Epithelial cell of prostate (primary cell): ENCODE measurements at places on chromosomes 1 and 21.
A peak's percentile ranks its signal among the peaks of the same experiment; 100 is the strongest.

GRCh38 chr1:228748431-228748830 lies 13.2 kb downstream of the RHOU start:
- DNase-seq, result no peak

- DNase-seq, result no peak
Observed at GRCh38 chr1:55378582-55378981, 163.4 kb upstream of the USP24 start.

DNA sequence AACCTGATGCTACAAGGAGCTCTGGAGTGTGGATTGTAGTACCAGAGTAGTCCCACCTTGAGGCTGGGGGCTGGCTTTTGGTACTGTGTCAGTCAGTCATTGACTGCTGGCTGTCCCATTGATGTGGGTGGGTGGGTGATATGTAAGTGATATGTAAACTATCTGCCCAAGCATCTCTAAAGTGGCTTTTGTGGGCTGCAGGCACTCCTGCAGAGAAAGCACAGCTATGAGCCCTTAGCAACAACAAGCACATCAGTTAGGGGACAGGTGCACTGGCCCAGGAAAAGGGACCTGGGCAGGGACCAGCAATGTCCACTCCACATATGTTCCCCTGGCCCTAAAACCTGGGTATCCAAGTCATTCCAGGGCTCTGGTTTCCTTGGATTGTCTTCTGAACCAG lies 109.9 kb downstream of the TAS1R2 start:
- no peak for DNase-seq

GRCh38 chr21:31257265-31257664 lies 86.8 kb downstream of the TIAM1 start:
- DNase-seq, result no peak

GRCh38 chr1:228697207-228698016 lies 37.9 kb upstream of the RHOU start:
- DNase-seq, result no peak

DNA sequence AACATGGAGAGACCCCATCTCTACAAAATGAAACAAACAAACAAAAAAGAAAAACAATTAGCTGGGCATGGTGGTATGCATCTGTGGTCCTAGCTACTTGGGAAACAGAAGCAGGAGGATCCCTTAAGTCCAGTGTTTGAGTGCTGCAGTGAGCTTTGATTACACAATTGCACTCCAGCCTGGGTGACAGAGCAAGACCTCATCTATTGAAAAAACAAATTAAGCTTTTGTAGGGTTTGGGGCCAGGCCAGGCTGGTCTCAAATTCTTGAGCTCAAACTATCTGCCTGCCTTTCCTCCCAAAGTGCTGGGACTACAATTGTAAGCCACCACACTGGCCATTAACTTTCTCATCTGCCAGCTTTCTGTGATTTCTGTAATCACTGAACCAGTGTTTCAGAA lies 27.2 kb downstream of the NIPAL3 start:
- DNase-seq, result no peak

DNA sequence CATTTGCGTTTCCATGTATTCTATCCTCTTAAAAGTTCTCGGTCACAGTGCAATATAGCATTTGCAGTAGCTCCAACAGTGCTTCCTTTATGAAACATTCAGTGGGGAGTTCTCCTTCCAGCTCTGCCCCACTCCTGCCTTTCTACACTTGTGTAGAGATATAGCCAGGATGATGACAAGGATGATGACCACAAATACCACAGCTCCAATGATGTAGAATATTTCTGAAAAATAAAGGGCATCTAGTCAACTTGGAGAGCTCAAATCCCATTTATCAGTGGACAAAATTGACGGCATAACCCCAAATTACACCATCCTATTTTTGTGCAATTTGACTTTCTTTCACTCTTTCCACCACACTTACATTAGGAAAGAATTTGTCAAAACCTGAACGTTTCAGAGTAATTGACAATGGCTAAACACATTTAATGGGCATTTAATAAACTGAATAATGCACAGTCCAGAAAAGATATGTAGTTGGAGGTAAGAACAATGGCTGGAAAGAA lies 11.1 kb downstream of the F3 start:
- no peak for DNase-seq

DNA sequence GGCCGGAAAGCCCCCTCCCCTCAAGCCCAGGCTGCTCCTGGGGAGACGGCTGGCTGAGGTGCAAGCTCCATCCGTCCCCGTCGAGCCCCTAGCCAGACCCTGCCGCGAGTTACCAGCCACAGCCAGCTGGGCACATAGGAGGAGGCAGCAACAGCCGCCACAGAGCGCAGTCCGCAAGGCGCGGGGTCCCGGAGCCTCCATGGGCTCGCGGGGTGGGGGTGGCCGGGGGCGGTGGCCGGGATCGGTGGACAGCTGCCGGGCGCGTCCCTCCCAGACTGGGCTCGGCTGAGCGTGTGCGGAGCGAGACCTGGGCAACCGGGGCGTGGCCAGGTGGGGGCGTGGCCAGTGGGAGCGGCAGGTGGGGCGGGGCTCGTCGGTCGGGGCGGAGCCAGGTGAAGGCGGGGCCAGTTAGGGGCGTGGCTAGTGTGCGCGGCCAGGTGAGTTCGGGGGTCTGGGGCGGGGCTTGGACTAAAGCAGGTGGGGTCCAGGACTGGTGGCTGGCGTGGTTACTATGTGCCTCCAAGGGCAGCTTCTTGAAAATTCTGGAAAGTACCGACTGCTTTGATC lies at the start of gene CD164L2:
TSS of gene CD164L2 (minus strand) at position 295 of the 567 bp plus-strand sequence. CDS start at position 201, 94 bp downstream.
- no peak for DNase-seq

DNA sequence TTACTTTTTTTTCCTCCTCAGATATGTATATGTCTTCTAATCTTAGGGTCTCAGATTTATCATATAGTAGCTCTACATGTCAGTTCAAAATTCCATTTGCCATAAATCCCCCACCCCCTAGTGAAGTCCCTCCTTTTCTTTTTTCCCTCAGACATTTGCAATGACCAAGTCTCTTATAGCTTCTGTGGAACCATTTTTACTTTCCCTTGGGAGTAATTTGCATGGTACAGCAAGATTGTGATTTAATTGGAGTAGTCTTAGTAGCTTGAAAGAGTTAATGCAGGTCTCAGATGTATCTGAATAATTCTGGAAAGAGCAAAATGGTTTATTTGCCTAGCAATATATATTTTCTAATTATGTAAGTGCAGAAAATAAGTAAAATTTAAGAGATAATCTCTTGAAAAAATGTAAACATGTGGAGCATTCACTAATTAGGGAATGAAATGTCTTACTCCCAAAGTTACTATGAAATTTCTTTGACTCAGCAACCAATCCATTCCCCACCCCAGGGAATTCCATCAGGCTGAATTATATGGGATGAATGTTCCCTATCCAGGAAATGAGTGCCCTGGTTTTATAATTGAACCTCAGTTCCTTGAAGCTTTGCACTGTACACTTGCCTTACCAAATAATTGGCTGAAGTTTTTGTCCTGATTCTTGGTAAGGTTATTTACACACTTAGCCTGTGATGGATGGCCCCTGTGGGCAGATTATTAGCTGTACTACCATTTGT lies 267.0 kb downstream of the DNM3 start:
- no peak for DNase-seq

DNA sequence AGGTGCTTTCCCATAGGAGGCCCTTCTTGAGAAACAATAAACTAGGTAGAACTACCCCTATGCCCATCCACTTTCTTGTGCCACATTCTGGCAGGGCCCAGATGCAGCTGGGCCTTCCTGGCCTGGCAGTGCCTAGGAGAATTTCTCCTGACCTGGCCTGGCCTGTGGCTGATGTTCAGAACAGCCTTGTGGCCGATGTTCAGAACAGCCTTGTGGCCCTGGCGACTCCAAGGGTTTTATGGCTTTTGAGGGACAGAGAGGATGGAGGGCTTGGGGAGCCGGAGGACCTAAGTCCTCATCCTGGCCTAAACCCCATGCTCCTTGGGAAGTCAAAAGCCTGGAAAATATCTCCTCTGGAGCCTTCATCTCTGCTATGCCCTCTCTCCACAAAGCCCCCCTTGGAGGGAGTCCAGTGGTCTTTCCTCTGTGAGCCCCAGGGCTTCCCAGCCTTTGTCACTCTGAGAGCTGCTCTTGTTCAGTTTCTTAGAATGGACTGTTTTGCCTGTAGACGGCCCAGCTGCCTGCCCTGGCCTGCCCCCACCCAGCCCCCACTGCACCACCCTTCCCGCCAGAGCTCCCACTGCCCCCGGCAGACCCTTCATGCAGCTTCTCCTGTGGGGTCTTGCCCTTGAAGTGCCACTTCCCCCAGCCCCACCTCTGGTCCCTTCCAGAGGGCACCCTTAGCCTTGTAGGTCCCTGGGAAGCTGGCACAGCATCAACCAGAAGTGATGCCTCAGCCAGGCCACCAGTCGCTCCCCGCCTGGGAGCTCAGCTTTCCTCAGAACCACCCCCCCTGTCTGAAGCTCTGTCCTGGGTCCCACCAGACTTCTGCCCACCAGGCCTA lies 7.0 kb downstream of the GPR37L1 start:
- no peak for DNase-seq

DNA sequence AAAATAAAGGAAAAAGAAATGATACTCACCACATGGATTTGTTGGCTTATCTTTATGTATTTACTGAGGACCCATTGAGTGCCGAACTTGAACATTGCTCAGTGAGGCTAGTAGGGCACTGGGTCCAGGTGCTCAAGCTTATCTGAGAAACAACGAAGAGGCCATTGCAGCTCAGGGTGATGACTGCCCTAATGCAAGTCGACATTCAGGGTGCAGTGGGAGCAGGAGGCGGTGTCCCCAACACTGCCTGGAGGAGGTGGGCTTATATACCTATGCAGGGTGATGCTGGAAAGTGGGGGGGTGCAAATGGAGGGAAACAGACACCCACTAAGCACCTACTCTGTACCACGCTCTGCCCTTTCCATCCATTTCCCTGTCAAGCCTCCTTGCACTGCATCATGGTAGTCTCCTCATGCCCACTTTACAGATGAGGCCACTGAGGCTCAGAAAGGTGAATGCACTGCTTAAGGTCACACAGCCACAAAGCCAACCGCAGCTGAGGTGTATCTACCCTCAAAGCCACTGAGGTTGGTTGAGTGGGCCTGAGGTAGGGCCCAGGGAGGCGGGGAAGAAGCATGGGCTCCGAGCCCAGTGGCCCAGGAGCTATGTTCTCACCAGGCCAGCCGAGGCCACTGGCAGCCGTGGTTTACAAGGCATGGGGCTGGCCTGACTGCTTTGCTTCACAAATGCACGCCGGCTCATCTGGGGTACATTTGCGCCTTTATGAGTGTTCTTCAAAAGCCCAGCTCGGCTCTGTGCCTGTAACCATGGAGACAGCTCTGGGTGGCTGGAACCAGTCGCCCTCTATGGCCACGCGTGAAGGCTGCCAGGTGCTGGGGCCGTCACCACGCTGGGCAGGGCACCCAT lies 103.8 kb downstream of the EPHB2 start:
- no peak for DNase-seq

DNA sequence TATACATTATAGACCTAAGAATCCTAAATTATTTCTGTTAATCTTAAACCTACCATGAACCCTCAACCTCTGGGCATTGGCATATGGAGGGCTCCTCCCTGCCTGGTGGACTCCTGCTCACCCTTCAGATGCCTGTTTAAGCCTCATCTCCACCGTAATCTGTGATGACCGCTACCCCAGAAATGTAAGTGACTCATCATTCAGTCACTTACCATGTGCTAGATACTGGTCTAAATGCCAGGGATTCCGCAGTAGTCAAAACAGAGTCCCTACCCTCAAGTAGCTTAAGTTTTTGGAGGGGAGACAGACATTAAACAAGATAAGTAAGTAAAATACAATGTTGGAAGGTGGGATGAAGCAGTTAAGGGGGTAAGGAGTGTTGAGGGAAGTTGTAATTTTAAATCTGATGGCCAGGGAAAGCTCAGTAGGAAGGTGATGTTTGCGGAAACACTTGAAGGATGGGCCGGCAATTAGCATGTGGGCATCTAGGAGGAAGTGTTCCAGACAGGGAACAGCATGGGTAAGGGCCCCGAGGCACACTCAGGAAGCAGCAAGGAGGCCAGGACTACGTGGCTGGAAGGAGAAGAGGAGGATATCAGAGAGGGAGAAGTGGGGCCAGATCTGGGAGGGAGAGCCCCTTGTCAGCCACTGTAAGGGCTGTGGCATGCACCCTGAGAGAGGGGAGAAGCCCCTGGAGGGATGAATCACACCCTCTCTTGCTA lies 141.7 kb upstream of the HOOK1 start:
- DNase-seq, result peak; percentile 84

- DNase-seq, result no peak
Observed at GRCh38 chr1:110774398-110774797, 98.5 kb upstream of the CD53 start.

- no peak for DNase-seq
Observed at GRCh38 chr1:221644145-221644448, 97.8 kb downstream of the DUSP10 start.

- DNase-seq, result no peak
Observed at GRCh38 chr1:19618428-19618827, 25.7 kb upstream of the NBL1 start.

- DNase-seq, result no peak
Observed at GRCh38 chr21:41168391-41169257, 664 bp downstream of the BACE2 start.

- DNase-seq, result no peak
Observed at GRCh38 chr1:48051466-48052126, 54.4 kb upstream of the TRABD2B start.

GRCh38 chr1:160465123-160465522 lies 57.9 kb downstream of the SLAMF6 start:
- DNase-seq, result no peak

- no peak for DNase-seq
Observed at GRCh38 chr1:65425697-65426096, 5.2 kb downstream of the LEPR start.

DNA sequence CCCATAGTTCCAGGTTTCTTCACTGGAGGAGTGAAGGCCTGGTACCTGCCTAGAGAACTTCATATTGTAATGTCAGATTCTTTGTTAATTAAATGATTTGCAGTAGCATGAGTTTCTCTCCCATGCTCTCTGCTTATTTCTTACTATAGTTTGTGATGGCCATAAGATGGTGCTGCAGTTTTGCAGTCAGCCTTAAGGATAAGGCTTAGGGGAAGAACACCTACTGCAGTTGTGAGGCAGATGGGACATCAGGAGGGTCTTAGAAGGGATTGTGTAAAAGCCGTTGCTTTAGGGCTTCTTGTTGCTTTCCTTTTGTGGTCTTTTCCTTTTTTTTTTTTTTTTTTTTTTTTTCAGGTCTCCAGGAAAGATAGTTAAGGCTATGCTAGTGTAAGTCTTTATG lies 61.8 kb downstream of the MACF1 start:
- DNase-seq, result no peak

GRCh38 chr21:45021428-45022347 lies 52.7 kb upstream of the ADARB1 start:
- no peak for DNase-seq

GRCh38 chr1:246179401-246179800 lies 327.7 kb downstream of the SMYD3 start:
- no peak for DNase-seq

GRCh38 chr1:111653709-111654108 lies 34.1 kb downstream of the RAP1A start:
- DNase-seq, result no peak

DNA sequence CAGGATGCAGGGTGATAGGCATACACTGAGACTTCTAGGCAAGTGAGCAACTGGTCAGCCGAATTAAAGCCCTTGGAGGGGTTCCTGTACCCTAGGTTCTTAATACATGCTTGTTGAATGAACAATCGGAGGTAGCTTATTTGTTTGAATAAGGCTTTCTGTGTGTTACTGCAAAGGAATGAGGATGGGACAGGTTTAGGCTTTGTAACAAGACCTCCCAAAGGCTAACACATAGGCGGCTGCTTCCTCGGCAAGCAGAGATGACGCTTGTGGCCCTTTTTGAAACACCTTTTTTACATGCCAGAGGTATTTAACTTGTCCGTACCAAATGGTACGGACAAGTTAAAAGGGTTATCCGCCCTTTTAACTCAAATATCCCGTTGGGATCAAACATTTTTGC lies 511.6 kb downstream of the KIF26B start:
- DNase-seq, result no peak
